ENCODE measurements at places on chromosomes 16 and 17.

DNA sequence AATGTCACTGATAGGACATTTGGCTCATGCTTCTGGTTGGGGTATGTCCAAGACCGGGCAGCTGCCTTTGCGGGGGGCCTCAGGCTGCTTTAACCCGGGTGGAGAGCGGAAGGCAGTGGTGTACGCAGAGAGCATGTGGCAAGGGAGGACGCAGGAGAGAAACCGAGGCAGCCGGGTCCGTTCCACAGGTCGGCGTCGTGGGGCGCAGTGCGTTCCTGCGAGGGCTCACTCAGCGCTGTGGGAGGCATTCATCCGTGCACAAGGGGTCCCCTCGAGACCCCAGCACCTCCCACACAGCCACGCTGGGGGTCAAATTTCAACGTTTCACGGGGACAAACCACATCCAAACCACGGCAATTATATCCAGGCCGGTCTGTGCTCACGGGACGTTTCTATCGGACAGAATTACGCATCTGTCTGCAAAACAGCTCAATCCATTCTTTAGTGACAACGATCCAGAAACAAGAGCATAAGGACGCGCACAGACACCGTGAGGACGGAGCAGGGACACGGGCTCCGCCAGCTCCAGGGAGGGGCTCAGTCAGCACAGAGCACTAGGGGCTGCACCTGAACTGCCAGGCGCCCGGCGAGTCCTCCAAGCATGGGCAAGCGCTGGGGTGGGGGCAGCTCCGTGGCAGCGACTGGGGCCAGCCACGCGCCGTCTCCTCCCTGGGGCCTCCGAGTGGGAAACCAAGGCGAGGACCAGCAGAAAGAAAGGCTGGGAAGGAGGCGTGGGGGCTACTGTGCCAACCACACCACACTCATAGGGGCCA, 108.4 kb upstream of the METRNL start:
- DNase-seq: no peak

- DNase-seq: no peak
These were observed 528 bp downstream of the PER1 start for GRCh38 chr17:8151641-8152111.

DNA sequence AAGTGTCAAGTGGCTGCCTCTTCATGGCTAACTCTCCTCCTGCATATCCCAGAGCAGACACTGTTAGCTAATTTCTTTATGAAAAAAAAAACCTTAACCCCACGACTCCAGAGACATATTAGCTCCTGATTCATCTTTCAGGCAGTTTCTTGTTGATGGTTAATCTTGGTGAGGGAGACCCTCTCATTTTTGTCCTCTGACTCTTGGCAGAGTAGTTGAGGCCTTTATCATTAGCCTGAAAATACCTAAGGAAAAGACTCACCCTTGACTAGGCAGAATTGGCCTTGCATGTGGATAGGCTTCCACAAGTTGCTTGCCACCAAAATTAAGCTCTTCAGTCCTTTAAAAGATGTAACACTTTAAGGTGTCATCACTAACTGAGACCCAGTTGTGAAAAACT, 4.0 kb downstream of the CRYBA1 start:
- DNase-seq: no peak

DNA sequence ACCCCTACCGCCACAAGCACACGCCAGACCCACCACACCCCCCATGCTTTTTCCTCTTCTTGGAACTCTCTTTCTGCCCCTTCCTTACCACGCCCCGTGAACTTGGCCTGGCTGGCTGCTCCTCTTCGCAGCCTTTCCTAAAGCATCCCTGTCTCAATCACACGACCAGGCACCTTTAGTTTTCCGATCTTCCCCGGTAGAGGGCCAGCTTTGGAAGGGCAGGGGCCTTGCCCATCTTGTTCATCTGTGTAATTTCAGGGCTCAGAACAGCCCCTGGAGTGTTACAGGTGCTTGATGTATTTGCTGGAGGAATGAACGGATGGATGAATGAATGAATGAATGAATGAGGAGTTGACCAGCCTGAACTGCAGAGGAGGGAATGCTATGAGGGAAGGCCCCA, 3.7 kb downstream of the SPPL2C start:
- DNase-seq: peak; percentile 47

DNA sequence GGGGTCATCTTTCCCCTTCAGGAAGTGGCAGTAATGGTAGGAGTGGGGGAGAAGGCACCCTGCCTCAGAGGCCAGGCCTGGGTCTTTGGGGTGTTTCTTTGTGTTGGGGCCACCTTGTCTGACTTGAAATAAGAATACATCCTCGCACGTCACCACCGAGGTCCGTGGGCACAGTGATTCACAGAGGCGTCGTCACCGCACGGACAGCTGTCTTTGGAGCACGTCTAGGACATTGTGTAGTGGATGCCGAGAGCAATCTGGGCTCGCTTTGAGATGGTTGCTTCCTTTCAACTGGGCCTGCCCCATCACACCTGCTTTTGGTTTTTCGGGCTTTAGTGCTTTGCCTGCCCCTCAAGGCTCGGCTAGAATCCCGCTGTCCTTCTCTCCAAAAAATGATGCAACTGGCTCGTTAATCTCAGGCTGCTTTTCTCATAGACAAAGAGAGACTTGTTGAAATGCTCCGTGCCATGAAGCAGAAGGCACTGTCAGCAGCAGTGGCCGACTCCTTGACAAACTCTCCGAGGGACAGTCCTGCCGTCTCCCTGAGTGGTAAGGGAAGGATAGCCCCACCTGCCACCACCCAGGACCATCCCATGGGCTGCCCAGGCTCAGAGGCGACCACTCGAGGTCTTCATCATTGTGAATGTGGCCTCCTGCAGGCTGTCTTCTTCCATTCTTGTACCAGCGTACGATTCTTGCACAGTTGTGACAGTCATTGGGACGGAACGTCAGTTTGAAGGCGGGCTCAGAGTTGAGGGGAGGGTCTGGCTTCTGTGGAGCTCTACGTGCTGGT, 24.0 kb downstream of the GINS2 start:
- no peak for DNase-seq

GRCh38 chr17:32483451-32484019, 3.3 kb upstream of the CDK5R1 start:
- DNase-seq: peak; percentile 89

GRCh38 chr17:71830866-71831265, 290.0 kb upstream of the SOX9 start:
- DNase-seq: no peak

- no peak for DNase-seq
These were observed 8.1 kb upstream of the TMEM100 start for GRCh38 chr17:55730808-55731207.

DNA sequence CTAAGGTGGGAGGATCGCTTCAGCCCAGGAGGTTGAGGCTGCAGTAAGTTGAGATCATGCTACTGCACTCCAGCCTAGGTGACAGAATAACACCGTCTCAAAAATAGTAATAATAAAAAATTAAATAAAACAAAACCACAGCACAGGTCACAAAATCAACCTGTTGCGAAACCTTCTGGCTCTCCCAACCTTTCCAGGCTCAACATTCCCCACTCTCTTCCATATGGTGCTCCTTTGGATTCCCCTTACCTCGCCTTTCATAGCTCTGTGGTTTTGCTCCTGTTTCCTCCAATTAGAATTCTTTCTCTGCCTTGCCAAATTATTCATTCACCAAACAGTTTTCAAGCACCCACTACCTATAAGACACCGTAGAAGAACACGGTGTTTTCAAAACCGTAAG, 4.7 kb downstream of the ZDHHC7 start:
- DNase-seq: no peak

- DNase-seq: no peak
These were observed 73.3 kb downstream of the SRCIN1 start for GRCh38 chr17:38532451-38532850.

GRCh38 chr17:1515640-1516387, 598 bp downstream of the INPP5K start:
- DNase-seq: peak; percentile 65

GRCh38 chr17:65504141-65504540, 57.3 kb downstream of the AXIN2 start:
- DNase-seq: no peak

DNA sequence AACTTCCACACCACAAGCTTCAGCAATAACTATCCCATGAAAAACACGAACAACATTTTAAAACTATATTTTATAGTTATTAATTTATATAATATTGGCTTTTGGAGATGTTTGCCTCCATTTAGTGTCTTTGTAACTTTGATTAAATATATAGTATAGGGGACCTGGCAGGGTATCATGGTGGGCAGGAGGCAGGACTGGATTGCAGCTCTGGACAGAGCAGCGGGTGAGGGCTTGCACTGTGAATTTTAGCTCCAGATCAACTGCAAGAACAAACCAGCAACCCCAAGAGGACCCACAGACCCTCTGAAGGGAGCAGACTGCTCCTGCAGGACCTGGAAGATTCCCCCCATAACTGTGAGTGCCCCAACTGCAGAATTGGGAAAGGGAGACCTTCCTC, 777.9 kb downstream of the KCNJ2 start:
- no peak for DNase-seq

GRCh38 chr17:66474806-66475497, 172.5 kb downstream of the PRKCA start:
- peak; percentile 42 for DNase-seq
